CD4-positive, CD25-positive, alpha-beta regulatory T cell (primary cell): ENCODE measurements at places on chromosomes 1 and 21. TPM values are rescaled to one million over a fixed set of nuclear protein-coding genes. Genes with fewer than 3 reads are reported as not detected.

DNA sequence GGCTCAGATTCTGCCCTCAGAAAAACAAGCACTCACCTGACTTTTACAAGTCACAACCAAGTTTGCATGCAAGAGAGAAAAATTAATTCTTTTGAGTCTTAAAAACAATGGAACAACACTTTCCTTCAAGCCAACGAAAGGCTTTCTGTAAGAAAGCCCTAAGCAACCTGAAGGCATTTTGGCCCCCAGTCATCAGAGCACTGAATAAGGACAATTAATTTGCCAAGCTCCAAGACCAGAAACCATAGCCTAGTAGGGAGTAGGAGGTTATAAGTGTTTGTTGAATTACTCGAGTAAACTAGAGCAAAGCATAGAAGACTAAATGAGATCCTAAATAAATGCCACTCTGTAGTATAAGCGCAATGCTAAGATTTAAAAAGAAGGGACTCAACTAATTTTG lies 4.7 kb downstream of the TGFBR3 start:
- no peaks in the 10 kb centered on the region for H3K36me3 ChIP-seq
- H3K27me3 ChIP-seq, result no peaks in the 10 kb centered on the region
- H3K27ac ChIP-seq, result no peak overlapping the region
- no peak overlapping the region for H3K4me3 ChIP-seq

- DNase-seq, result no peak
- H3K4me3 ChIP-seq, result no peak overlapping the region
- H3K36me3 ChIP-seq, result peaks cover 75% of the 10 kb centered on the region
Measured at GRCh38 chr1:220139966-220140365, 46.0 kb downstream of the IARS2 start.

- H3K27ac ChIP-seq, result no peak overlapping the region
- no peaks in the 10 kb centered on the region for H3K27me3 ChIP-seq
- H3K4me3 ChIP-seq, result peak overlapping the region; percentile 13
- H3K36me3 ChIP-seq, result peaks cover 9% of the 10 kb centered on the region
- DNase-seq, result no peak
Measured at GRCh38 chr1:51875291-51875772, 3.2 kb downstream of the NRDC start.

GRCh38 chr1:153543736-153544135 lies 1.9 kb downstream of the S100A4 start:
- peak overlapping the region; percentile 93 for H3K4me3 ChIP-seq
- H3K36me3 ChIP-seq, result peaks cover 16% of the 10 kb centered on the region
- no peaks in the 10 kb centered on the region for H3K27me3 ChIP-seq

TMPRSS2 gene
- not detected for total RNA-seq
